ENCODE measurements at places on chromosomes 3 and 15.
A peak's percentile ranks its signal among the peaks of the same experiment; 100 is the strongest.

- H3K4me1 ChIP-seq, result no peaks in the 10 kb centered on the region
- H3K36me3 ChIP-seq, result no peaks in the 10 kb centered on the region
- no peak overlapping the region for H3K4me3 ChIP-seq
- no peaks in the 10 kb centered on the region for H3K27me3 ChIP-seq
Measured at GRCh38 chr3:132623646-132624045, 26.6 kb downstream of the ACKR4 start.

DNA sequence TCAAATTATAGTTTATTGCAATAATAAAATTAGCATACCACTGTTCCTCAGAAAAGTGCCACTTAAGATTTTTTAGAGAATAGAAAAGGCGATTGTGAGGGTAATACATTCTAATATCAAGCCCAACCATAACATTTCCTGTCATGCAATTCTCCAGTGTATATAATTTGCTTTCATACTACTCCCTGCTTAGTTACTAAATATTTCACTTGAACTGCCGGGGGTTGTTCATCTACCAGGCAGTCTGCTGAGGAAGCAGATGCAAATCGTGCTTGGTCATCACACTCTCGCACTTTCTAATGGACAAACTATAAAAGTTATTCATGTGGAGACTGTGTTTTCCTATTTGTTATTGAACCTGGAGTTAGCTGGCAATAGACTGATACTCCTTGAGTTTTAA is 645.6 kb upstream of the CBLB start:
- H3K27me3 ChIP-seq, result no peaks in the 10 kb centered on the region
- H3K4me3 ChIP-seq, result no peak overlapping the region
- ATAC-seq, result no peak
- no peak overlapping the region for H3K27ac ChIP-seq

DNA sequence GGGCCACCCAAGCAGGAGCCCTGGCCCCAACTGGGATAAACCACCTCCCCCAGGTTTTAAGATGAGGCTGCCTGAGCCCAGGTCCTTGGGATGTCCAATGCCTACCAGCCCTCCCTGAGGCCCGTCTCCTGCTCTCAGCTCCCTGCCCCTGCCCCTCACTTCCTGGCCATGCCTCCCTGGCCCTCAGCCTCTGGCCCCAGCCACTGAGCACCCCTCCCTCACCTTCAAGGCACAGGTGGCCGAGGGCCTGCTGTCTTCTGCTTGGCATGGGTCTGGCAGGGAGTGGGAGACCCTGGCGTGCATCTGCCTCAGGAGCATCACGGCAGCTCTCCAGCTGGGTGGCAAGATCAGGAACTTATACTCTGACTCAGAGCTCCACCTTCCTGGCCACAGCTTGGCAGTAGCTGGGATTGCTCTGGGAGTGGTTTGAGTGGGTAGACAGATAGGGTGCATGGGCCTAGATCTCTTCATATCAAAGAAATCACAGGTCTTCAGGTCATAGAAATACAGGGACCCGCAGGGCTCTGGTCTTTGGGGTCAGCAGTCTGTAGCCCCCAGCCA is at the start of gene PLA2G4E:
Gene PLA2G4E (minus strand): TSS at position 330 of the 561 bp plus-strand sequence. CDS start 12 bp downstream, at position 318.
- no peaks in the 10 kb centered on the region for H3K27me3 ChIP-seq
- no peak for ATAC-seq
- H3K27ac ChIP-seq, result no peak within 1 kb of the TSS
- H3K36me3 ChIP-seq, result no peaks in the 10 kb centered on the region

GRCh38 chr15:39720621-39721611 is 61.7 kb downstream of the FSIP1 start:
- no peaks in the 10 kb centered on the region for H3K27me3 ChIP-seq
- H3K27ac ChIP-seq, result no peak overlapping the region
- ATAC-seq, result no peak
- no peak overlapping the region for H3K4me3 ChIP-seq
- H3K36me3 ChIP-seq, result no peaks in the 10 kb centered on the region

DNA sequence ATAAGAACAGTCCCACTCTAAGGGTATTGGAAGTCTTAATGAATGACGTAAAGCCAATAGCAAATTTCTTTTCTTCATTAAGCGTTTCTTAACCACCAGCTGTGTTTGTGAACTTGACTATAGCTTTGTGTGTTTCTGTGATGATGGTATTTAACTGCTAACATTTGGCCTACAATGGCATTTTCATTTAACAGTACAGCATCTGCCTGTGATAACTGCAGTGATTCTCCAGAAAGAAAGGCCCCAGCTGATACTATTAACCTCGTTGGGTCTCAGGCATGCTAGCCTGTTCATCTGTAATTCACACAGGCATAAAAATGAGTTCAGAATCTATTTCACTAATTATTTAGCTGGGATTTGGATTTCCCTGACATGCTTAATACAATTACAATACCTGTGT is 121.9 kb downstream of the NECTIN3 start:
- H3K27me3 ChIP-seq, result no peaks in the 10 kb centered on the region
- H3K4me1 ChIP-seq, result no peaks in the 10 kb centered on the region
- no peak overlapping the region for H3K27ac ChIP-seq
- ATAC-seq, result no peak

DNA sequence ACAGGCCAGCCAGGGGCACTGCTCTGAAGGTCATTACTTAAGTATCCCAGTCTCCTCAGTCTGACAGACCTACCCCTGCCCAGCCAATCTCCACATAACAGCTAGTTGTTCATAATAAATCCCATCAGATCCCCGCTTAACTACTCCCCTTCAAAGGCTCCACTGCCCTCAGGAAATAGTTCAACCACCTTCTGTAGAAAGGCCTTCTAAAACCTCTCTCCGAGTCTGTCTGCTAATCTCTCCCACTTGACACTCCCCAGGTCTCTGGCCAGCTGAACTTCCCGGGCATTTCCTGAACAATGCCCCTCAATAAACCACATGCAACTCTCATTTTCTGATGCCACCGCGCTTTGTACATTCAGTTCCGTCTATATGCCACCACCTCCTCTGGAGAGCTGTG is 6.0 kb downstream of the PRC1 start:
- no peak overlapping the region for H3K4me3 ChIP-seq
- ATAC-seq, result no peak
- no peaks in the 10 kb centered on the region for H3K27me3 ChIP-seq
- H3K4me1 ChIP-seq, result no peaks in the 10 kb centered on the region
- H3K27ac ChIP-seq, result no peak overlapping the region

- H3K36me3 ChIP-seq, result no peaks in the 10 kb centered on the region
- H3K4me3 ChIP-seq, result no peak overlapping the region
- no peaks in the 10 kb centered on the region for H3K27me3 ChIP-seq
- H3K4me1 ChIP-seq, result peaks cover 4% of the 10 kb centered on the region
- peak overlapping the region; percentile 80 for H3K27ac ChIP-seq
Measured at GRCh38 chr15:37014137-37014536, 86.2 kb downstream of the MEIS2 start.

DNA sequence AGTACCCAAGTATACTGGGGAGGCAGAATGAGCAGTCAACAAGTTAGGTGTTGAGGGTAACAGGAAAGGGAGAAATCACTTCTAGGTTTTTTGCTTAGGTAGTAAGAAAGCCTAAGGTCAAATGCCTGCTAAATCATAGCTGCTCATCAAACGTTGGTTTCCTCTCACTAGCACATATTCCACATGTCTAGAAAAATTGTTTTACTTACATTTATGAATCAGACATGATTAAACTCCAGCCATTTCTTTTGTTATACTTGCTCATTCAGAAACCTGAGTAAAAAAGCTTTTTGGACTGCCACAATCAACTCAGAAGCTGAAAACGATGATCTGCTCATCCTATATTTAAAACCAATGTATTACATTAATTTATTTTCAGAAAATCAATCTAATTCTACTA is 40.2 kb downstream of the SLC9A9 start:
- H3K27me3 ChIP-seq, result no peaks in the 10 kb centered on the region
- no peak overlapping the region for H3K27ac ChIP-seq

GRCh38 chr3:160684368-160684740 is 7.4 kb downstream of the ARL14 start:
- H3K27ac ChIP-seq, result no peak overlapping the region
- no peak for ATAC-seq
- no peaks in the 10 kb centered on the region for H3K4me1 ChIP-seq
- no peak overlapping the region for H3K4me3 ChIP-seq
- H3K27me3 ChIP-seq, result no peaks in the 10 kb centered on the region
- H3K36me3 ChIP-seq, result no peaks in the 10 kb centered on the region

DNA sequence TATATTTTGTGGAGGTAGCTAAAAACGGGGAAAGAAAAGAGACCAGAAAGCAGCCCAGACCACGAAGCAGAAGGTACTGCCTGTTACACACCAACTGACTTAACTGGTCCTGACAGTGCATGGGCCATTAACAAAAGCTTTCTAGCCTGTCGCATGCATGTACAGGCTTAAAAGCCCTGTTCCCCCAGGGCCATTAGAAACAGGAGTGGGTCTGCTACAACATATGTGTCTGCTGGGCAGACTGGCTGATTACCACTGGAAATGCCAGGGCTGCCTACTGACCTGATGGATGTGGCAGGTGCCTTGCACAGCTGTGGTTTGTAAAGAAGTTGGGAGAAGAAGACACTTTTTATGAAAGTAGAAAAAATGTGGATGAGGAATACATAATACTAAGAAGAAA is 137.4 kb downstream of the GAP43 start:
- H3K27me3 ChIP-seq, result no peaks in the 10 kb centered on the region
- no peak overlapping the region for H3K27ac ChIP-seq
- H3K4me1 ChIP-seq, result no peaks in the 10 kb centered on the region
- no peak for ATAC-seq
- H3K4me3 ChIP-seq, result no peak overlapping the region
- no peaks in the 10 kb centered on the region for H3K36me3 ChIP-seq

GRCh38 chr3:82114589-82114988 is 353.1 kb upstream of the GBE1 start:
- no peaks in the 10 kb centered on the region for H3K36me3 ChIP-seq
- ATAC-seq, result no peak
- no peak overlapping the region for H3K27ac ChIP-seq
- no peaks in the 10 kb centered on the region for H3K27me3 ChIP-seq
- no peaks in the 10 kb centered on the region for H3K4me1 ChIP-seq

- H3K4me1 ChIP-seq, result no peaks in the 10 kb centered on the region
- H3K36me3 ChIP-seq, result no peaks in the 10 kb centered on the region
- no peak overlapping the region for H3K27ac ChIP-seq
- no peaks in the 10 kb centered on the region for H3K27me3 ChIP-seq
Measured at GRCh38 chr3:96960661-96961330, 146.4 kb downstream of the EPHA6 start.

- peaks cover 26% of the 10 kb centered on the region for H3K36me3 ChIP-seq
- no peaks in the 10 kb centered on the region for H3K4me1 ChIP-seq
- H3K27ac ChIP-seq, result no peak overlapping the region
- ATAC-seq, result no peak
Measured at GRCh38 chr15:41695750-41696436, 35.7 kb downstream of the MGA start.

DNA sequence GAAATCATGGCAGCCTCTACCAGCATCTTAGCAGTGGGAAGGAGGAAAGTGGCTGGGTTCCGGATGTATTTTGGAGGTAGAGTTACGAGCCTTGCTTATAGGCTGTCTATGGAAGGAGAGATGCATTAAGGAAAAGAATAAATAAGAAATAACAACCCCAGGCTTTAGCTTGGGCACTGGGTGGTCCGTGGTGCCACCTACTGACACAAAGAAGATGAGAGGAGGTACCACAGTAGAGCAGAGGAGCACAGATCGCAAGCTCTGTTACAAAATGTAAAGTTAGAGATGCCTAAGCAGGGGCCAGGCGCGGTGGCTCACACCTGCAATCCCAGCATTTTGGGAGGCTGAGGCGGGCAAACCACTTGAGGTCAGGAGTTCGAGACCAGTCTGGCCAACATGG is 74.8 kb downstream of the TMEM39A start:
- no peaks in the 10 kb centered on the region for H3K36me3 ChIP-seq
- H3K4me1 ChIP-seq, result no peaks in the 10 kb centered on the region
- no peak for ATAC-seq
- no peaks in the 10 kb centered on the region for H3K27me3 ChIP-seq
- no peak overlapping the region for H3K4me3 ChIP-seq
- no peak overlapping the region for H3K27ac ChIP-seq

- H3K4me1 ChIP-seq, result peaks cover 13% of the 10 kb centered on the region
- peak; percentile 84 for ATAC-seq
- H3K27ac ChIP-seq, result peak overlapping the region; percentile 96
- no peak overlapping the region for H3K4me3 ChIP-seq
Measured at GRCh38 chr3:57951066-57951882, 56.9 kb upstream of the FLNB start.

DNA sequence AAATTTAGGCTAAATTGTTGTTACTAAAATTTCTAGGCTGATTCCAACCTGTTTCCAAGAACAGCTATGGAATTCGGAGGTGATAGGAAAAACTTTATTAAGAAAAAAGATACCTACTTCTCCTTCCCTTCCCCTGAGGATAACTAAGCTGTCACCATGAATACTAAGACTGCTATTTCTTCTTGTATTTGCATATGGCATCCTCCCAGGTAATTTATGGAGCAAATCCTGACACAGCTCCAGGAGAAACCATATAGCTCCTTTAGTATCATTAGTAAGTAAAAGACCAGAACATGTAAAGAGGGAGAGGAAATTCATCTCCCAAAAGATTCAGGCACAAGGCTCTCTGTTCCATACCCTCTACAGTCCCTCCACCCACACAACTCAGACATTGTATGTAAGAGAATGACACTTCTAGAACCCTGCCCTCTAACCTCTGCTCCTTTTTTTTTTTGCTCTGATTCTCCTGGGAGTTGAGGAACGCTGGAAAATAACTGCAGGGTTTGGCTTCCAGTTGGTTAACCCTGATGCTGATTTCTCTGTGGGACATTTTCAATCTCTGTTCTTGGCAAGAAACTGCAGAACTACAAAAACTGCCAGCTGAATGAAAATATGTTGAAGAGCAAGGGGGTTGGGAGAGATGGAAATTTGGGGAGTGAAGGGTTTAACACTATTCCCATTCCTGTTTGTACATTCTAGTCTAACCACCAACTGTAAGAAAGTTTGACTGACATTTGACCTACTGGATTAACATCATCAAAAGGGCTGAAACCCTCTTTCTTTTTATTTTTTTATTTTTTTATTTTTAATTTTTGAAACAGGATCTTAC is 14.2 kb upstream of the MAGI1 start:
- H3K4me1 ChIP-seq, result no peaks in the 10 kb centered on the region
- no peak overlapping the region for H3K27ac ChIP-seq
- ATAC-seq, result no peak
- no peaks in the 10 kb centered on the region for H3K36me3 ChIP-seq
- H3K4me3 ChIP-seq, result no peak overlapping the region

- peaks cover 3% of the 10 kb centered on the region for H3K4me1 ChIP-seq
- no peaks in the 10 kb centered on the region for H3K27me3 ChIP-seq
- no peak for ATAC-seq
- H3K4me3 ChIP-seq, result peak overlapping the region; percentile 41
Measured at GRCh38 chr3:187102073-187102634, 37.1 kb downstream of the RPL39L start.

GRCh38 chr15:84947947-84948830 is 33.5 kb upstream of the PDE8A start:
- H3K27ac ChIP-seq, result peak overlapping the region; percentile 1
- no peaks in the 10 kb centered on the region for H3K36me3 ChIP-seq
- no peaks in the 10 kb centered on the region for H3K4me1 ChIP-seq
- no peaks in the 10 kb centered on the region for H3K27me3 ChIP-seq

Measured in gastroesophageal sphincter (tissue), 4 donors.